Activated CD4-positive, alpha-beta T cell treated with anti-CD3 and anti-CD28 coated beads, Interleukin-2, amount 50 U/mL, for 16 hours (primary cell): ENCODE measurements at places on chromosomes 12 and 14.

GRCh38 chr14:63224196-63224595, 20.0 kb downstream of the RHOJ start:
- DNase-seq: no peak

DNA sequence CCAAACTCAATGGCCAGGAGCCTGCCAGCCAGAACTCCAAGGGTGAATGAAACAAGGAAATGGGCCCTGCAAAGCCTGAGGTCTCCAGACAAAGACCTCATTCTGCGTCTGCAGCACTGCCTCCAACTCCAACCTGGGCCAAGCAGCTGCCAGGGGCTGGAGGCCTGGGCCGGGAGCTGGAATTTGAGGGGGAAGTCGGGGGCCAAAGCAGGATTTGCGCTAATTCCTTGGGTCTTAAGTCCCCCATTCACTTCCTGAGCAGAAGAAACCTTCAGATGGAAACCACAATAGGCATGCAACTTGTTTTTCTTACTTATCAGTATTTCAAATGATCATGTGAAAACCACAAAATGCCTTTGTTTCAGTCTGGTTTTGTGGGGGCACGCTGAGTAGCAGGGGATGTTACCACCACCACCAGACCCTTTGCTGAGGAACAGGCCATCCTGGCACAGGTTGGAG, 23.0 kb upstream of the TC2N start:
- DNase-seq: no peak

DNA sequence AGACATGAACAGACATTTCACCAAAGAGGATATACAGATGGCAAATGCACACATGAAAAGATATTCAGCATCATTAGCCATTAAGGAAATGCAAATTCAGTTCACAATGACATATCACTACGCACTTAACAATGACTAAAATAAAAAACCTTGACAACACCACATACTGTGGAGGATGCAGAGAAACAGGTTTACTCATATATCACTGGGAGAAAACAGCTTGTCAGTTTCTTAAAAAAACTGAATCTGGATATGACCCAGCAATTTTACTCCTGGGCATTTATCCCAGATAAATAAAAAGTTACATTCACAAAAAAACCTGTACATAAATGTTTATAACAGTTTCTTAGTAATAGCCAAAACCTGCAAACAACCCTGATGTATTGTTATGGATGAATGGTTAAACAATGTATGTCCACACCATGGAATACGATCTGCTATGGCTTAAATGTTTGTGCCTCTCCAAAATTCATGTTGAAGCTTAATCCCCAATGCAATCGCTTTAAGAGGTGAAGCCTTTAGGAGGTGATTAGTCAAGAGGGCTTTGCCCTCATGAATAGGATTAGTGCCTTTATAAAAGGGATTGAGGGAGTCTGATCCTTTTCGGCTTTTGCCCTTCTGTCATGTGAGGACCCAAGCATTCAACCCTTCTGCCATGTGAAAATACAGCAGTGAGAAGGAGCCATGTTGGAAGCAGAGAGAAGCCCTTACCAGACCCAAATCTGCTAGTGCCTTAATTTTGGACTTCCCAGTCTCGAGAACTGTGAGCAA, 36.0 kb upstream of the PPP4R3A start:
- DNase-seq: no peak

GRCh38 chr12:91384366-91384765, 201.7 kb upstream of the DCN start:
- DNase-seq: no peak

- DNase-seq: no peak
Measured at GRCh38 chr14:65588426-65589140, 176.1 kb downstream of the FUT8 start.

- no peak for DNase-seq
Measured at GRCh38 chr14:34920339-34920738, 45.2 kb upstream of the BAZ1A start.
